ENCODE measurements at places on chromosomes 1 and 21. TPM values are rescaled to one million over a fixed set of nuclear protein-coding genes. Genes with fewer than 3 reads are reported as not detected.

GRCh38 chr21:42309753-42310213, 5.4 kb downstream of the TFF3 start:
- no peak for DNase-seq

PADI1 gene
- not detected for total RNA-seq

DNA sequence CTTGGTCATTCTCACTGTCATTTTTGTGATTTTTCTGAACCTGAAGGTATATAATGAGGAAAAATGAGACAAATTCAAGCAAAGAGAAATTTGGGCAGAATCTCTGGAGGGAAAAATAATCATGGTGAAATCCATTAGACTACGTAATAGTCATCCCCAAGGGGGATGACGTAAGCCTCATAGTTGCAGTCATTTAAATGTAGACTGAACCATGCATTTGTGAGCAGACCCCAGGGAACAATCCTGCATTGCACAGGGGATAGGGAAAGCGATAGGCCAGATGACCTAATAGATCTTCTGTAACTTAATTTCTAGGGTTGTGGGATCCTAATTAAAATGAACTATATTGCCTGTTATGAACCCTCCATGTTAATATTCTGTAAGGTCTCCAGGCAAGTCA, 167.4 kb upstream of the C1orf21 start:
- no peak for DNase-seq

IQCC gene
- total RNA-seq = 1.1 TPM

DNA sequence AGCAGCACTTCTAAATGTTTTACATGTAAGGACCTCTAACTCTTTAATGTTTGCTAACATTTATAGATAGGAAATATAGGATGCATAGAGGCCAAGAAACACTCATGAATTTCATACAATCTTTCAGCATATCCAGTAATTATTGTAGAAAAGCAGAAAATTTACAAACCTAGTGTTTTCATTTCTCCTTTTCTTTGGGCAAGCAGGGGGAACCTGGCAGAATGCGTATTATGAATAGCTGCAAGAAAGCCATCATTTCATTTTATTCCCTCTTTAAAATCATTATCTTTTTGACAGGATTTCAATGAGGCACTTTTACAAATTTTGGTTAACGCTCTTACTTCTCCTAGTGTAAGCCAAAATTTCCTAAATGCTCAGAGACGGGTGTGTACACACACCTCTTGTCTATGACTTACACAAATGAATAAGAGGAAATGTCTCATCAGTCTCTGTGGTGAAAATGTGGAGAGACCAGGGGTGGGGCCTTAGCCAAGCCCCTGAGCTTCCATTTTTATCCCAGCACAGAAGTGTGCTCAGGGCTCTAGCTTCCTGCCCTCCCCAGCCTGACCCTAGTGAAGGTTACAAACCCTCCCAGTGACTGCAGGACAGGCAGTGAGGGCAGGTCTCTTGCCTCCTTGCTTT, 91.6 kb downstream of the LRRC8C start:
- DNase-seq = no peak

SYTL1 gene
- total RNA-seq = 3.5 TPM

GRCh38 chr1:180814258-180814657, 98.4 kb upstream of the KIAA1614 start:
- no peak for DNase-seq

SEMA4A gene
- total RNA-seq = 8.4 TPM

DNA sequence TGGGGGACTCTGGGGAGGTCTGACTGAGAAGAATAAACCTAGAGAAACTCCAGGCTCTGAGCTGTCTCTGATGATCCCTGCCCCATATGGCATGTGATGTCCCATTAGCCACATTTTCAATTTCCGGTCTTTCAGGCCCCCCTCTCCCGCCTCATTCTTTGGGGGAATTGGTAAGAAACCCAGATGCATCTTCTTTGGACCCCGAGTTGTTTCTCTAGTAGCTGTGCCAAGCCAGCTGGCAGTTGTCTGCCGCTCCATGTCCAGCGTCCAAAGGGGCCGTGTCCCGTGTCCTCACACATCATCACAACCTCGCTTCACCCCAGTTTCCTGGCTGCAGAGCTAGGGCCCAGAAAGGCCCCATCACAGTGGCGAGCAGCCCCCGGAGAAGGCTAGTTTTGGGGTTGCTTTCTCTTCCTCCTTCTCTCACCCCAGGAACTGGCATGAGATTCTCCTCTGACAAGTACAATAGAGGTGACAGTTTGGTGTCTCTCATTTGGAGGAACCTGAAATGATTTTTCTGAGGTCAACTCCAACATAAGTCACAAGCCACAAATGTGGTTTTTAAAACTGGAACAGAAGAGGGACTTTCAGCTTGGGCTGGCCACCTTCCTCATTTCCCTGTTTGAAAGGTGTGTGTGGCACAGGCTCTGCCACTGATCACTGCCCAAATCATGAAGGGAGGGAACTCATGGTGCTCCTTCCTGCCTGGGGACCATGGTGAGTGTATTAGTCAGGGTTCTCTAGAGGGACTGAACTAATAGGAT, 6.4 kb upstream of the GPR157 start:
- DNase-seq = no peak

- no peak for DNase-seq
These were observed 22.8 kb downstream of the MYOM3 start for GRCh38 chr1:24089027-24089742.

DNA sequence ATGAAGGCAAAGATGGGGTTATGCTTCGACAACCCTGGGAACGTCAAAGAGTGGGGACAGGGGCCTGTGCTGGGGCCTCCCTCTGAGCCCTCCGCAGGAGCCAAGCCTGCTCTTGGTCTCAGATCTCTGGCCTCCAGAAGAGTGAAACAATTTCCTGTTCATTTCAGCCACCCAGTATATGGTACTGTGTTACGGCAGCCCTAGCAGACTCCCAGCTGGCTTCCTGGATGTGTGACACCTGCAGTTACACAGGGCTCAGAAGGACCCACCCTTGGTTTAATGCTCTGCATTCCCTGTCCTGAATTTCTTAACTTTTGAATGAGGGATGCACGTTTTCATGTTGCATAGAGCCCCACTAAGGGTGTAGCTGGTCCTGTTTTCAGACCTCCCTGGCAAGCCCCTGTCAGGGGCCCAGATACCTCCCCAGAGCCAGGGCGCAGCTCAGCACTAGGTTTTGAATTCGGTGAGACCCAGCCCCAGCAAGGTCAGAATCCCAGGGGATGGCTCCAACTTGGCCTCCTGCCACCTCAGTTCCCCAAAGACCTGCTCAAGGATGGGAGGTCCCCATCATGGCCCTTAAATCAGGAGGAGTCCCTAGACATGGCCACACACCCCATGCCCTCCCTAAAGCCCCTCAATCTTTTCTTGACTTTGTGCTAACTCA, 79.0 kb upstream of the IFFO2 start:
- DNase-seq = no peak

GRCh38 chr1:206921772-206922265, at the start of gene FCMR:
TSS of gene FCMR (minus strand) at chr1:206921941. CDS start at chr1:206921854, 87 bp downstream.
- DNase-seq = no peak

GRCh38 chr21:36087362-36088138, 17.7 kb downstream of the CBR1 start:
- DNase-seq = no peak

KRTAP10-2 gene
- not detected for total RNA-seq

GRCh38 chr1:109762039-109762585, 1.6 kb downstream of the EPS8L3 start:
- DNase-seq = no peak

DNA sequence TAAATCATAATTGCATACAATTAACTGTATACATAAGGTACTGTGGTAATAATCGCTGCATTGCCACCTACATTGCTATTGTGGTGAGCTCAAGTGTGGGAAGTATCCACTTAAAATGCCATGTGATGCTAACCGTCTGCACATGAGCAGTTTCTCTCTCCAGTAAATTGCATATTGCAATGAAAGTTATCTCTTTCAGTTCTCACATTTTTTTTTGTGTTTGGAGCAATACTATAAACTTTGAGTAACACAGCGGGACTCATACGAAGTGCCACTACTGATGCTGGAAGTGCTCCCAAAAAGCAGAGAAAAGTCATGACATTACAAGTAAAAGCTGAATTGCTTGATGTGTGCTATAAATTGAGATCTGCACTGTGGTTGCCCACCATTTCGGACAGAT, 38.5 kb downstream of the DISC1 start:
- no peak for DNase-seq

DNA sequence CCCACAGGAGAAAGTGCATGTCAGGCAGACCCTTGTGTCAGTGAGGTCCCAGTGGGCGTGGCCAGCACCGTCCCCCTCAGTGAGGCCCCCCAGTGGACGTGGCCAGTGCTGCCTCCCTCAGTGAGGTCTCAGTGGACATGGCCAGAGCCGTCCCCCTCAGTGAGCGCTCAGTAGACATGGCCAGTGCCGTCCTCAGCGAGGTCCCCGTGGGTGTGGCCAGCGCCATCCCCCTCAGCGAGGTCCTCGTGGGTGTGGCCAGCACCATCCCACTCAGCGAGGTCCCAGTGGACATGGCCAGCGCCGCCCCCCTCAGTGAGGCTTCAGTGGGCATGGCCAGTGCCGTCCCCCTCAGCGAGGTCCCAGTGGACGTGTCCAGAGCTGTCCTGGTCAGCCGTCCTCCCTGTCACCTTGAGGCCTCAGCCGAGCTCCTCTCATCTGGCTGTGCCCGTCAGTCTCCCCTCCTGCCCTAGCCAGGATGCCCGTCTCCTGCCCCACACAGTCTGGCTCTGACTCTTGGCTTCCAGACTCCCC, 35.5 kb downstream of the PDE9A start:
- DNase-seq = no peak

GRCh38 chr1:64223329-64224151, 20.1 kb downstream of the UBE2U start:
- no peak for DNase-seq

DNA sequence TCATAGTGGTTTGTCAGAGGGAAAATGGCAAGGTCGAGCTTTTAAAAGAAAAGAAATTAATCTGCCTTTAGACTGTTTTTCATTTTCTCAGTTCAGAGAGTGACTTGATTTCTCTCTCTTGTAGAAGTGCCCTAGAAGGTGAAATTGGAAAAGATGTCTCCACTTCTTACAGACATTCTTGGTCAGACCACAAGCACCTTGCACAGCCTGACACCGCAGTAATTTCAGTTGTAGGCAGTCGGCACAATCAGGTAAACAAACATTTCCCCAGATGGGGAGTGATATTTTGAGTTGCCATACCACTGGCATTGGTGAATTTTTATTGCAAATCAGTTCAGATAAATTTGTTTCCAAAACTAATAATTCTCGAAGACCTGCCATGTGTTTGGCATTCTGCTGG, 86.8 kb downstream of the PHTF1 start:
- DNase-seq = no peak

OXCT2 gene
- total RNA-seq = 8.5 TPM

DNA sequence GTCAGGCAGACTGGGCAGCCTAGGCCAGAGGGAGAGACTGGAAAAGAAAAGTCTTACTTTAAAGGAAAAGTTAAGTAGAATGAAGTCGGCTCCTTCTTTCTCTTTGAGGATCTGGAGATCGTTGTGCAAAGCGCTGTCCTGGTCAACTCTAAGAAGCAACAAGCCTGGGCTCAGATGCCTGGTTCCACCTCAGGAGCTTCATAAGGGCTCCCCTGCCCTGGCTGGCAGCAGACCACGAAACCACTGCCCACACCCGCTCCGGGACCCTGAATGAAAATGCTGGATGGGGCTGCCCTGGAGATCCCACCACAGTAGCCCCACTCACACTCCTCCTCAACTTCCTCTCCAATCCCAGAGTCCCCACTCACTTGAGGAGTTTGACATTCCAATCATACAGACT, 6.4 kb downstream of the UBE2Q1 start:
- DNase-seq = no peak

DNA sequence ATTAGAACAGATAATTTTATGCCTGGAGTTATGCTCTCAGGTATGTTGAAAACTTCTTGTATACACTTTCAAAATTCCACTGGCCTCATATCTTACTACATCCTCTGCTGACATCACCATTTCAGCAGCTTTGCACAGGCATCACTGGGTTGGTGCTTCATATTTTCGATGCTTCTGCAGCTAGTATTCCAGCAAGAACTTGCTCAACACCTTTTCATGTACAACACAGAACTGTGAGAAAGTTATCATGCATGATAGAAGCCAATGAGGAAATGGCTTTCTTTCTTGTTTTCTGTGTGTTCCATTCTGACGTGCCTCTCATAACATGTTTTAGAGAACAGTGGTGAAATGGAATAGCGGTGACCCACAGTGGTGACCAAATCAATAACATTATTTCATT, 5.1 kb upstream of the GBP5 start:
- DNase-seq = no peak

DNA sequence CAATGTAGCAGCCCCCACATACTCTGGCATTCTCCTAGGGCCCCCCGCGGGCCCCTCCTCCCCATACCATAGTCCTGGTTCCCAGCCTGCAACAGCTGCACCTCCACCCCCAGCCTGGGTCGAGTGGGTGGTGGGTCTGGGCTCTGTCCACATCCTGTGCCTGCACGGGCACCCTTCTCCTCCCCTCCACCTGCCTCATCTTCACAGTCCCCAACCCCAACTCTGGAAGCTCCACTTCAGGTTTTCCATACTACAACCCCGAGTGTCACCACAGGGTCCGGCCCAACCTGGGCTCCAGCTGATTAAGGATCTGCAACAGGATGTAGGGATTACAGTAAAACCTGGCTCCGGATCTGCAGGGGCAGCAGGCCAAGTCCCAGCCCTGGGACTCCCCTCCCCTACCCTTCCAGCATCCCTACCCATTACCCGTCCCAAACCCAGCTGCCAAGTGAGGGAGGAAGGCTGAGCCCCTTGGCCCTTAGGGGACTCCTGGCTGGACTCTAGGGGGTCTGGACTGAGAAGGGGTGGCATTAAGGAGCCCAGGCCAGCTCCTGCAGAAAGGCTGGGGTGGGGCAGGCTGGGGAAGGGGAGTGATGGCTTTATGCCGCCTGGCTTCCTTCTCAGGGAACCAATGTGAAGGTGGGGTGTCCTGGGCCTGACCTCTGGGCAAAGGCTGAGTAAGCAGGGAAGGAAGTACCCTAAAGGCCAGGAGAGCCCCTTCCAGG, 116.8 kb downstream of the CASZ1 start:
- DNase-seq = no peak

GRCh38 chr1:243477731-243478290, 222.0 kb downstream of the SDCCAG8 start:
- no peak for DNase-seq

DNA sequence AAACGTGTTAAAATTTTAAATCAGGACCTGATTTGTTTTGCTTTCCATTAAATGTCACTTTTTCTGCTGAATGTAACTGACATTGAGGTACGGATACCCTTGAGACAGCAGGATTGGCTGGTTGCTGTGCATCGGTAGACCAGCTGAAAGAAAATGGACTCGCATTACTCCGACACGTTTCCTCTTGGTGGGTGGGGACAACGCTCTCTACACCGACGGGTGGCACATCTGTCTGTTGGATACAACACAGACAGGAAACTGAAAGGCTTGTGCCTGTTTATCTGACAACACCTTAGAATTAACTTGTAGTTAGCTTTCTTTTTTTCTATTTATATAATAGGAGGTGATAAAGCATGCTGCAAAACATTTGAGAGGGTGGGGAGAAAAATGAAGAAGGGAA, 19.4 kb downstream of the PRPF38A start:
- no peak for DNase-seq

ZNF683 gene
- total RNA-seq = 0.31 TPM
